ENCODE measurements at places on chromosomes 3 and 15.

- DNase-seq: no peak
These were observed 84.1 kb downstream of the P3H2 start for GRCh38 chr3:190036631-190037030.

- DNase-seq: no peak
These were observed 240.2 kb downstream of the TP63 start for GRCh38 chr3:189871418-189871817.

DNA sequence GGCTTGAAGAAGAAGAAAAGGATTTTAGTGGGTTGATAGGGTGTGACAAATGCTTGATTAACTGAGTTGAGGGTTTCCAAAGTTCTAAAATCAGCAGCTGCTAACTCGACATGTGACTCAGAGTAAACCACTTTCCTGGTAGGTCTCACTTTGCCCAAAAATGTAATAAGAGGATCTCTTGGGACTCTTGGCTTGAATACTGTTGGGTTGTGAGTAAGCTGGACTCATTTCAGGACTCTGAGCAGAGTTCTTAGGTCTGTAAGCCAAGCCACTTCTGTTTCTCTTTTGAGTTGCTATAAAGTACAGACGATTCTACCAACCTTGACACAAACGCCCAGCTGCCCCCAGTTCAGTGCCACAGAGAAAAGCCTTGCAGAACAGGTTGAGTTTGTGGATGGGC is 241.1 kb downstream of the ZNF621 start:
- DNase-seq: no peak

- no peak for DNase-seq
These were observed 21.8 kb upstream of the SPATA12 start for GRCh38 chr3:57038466-57039164.
